ENCODE measurements at places on chromosomes 11 and 22.
A peak's percentile ranks its signal among the peaks of the same experiment; 100 is the strongest.

- no peak for DNase-seq
Observed at GRCh38 chr11:42243385-42243784, 783.9 kb upstream of the LRRC4C start.

DNA sequence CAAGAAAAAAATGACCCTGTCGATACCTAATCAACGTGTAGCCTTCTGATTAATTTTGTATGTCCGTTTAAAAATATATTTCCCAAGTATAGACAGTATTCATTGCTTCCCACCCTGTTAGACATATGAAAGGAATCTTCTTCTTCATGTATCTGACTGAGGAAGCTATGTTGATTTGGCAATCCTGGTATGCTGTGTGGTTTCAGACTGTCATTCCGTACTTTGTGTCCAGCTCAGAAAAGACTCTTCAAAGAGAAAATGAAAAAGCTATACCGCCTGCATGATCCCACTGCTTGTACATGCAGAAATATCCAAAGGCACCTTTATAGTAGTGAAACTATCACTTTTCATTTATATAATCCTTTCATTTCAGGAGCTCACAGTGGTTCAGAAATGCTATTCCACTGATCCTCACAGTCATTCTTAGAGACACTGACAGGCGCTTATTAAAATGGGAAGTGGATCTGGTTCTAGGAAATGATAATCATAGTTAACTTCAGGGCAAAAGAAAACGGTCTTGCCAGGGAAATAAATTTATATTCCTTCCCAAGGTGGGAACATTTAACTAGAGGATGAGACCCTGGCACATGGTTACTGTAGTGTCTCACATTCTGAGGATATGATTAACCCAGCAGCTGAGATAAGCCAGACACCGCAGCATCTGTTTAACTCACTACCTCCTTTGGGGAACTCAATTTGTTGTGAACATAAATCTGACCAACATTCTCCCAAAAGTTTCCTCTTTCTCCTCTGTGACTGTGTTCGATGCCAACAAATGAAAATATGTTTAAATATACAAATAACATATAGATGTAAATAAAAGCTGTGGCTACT, 599.2 kb upstream of the LUZP2 start:
- DNase-seq: no peak

- DNase-seq: no peak
Observed at GRCh38 chr11:69890476-69890875, 71.3 kb upstream of the FGF3 start.

GRCh38 chr11:78995171-78995570, 420.5 kb upstream of the NARS2 start:
- DNase-seq: no peak

GRCh38 chr11:129842138-129842537, 26.5 kb downstream of the TMEM45B start:
- no peak for DNase-seq

GRCh38 chr11:12087075-12088004, 23.1 kb upstream of the MICAL2 start:
- peak; percentile 17 for DNase-seq

DNA sequence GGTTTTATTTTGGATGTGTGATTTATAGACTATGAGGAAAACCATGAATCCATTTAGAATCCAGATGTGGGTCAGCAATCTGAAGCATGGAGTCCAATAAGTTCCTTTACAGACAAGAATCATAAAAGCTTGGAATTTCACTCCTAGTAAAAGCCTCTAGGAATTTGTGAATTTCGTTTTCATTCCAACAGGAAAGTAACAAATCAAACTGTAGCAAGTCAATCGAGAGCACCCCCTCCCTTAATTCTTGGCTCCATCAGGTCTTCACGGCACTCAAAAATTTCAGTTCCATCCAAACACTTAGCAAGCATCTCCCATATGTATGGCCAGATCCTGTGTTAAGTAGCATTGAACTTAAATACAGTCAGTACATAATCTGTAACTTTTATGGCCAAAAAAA, 143.6 kb upstream of the POU2AF2 start:
- no peak for DNase-seq

DNA sequence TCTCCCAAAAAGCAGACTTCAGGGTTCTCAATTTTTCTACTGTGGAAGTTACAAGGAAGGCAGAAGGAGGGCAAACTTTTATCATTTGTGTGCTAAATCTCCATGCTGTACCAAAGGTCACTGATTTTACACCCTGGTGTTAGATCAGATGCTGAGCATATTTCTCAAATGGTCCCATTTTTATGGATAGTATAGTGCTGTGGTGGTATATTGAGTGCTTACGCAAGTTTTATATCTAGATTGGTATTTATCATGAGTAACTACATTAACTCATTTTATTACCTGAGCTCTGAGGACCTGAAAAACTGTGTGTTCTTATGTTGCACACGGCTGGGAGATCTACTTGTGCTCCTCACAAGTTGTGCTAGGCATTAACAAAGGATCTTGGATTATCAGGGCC, 75.1 kb downstream of the PRR5L start:
- DNase-seq: no peak

GRCh38 chr11:104462341-104462740, 298.4 kb upstream of the PDGFD start:
- no peak for DNase-seq

GRCh38 chr11:46342239-46342638, 5.0 kb upstream of the DGKZ start:
- no peak for DNase-seq

GRCh38 chr22:33913188-33913587, 7.1 kb downstream of the LARGE1 start:
- no peak for DNase-seq

DNA sequence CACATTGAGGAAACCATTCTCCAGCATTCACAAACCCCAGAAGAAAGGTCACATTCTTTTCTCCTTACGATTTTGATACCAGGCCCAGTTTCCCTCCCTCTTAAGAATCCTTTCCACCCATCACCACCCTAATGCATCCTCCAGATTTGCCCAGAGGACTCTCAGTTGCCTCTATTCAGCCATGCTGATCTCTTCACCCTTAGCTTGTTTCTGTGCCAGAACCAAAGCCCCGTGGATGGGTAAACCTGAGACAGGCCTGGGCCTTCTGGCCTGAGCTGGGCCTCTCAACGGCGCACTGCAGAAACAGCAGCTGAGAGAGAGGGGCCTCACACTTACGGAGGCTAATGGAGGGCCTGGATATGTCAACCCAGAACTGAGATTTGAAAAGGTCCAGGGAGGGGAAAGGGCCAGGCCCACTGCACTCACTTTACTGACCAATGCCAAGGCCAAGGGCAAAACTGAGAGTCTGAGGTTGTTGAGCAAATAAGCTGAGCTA, 32.2 kb upstream of the OAF start:
- no peak for DNase-seq

DNA sequence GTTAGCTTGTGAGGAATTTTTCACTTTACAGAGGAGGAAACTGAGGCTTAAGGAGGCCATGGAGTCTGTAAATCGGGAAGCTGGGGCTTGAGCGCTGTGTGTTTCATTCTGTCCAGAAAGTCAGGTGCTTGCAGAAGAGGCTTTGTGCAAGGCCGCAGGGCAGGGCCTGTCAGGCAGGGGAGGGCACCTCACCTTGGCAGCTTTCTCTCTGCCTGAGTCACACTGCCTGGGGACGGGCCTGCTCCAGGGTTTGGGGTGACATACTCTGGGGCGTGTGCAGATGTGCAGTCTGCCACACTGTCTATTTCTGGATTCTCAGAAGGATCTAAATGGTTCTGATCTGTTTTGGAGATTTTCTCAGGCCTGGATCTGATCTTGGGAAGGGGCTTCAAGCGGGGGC, 8.4 kb downstream of the INCENP start:
- no peak for DNase-seq

DNA sequence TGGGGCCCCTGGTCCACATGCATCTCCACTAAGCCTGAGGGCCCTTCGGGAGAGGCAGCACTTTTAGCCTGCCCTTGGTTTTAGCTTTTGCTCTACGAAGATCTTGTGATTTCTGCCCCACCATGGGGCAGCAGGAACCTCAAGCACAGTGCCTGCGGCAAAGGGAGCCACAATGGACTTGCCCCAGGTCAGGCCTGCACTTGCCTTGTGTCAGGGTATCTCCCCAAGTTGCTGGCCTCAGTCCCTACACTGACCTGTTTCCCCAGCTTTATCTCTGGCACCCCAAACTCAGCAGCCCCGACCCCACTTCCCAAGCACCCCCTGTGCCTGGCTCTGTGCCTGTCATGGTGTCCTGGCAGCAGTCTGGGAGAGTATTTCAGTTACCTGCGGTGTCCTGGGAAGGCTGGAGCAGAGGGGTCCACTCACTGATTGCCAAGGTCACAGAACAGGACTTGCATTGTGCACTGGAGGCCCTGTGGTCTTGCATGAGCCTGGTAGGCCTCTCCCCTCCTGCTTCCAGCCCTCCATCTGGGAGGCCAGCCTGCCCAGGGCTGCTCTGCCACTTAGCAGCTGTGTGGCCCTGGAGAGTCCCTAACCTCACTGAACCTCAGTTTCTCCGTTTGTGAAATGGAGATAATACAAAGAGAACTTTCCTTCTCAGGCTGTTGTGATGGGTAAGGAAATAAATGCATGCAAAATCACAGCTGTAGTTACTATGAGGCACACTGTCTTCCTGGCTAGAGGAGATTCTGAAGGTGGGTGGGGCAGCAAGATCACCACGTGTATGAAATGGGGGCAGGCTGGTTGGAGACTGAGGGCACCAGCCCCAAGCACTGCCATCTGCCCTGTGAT, 3.6 kb upstream of the AIFM3 start:
- DNase-seq: no peak

GRCh38 chr11:47186076-47186699, at the start of gene PACSIN3:
Gene PACSIN3, minus strand, starts transcription at chr11:47186434. Its CDS starts 3,707 bp downstream, at chr11:47182727.
- DNase-seq: peak; percentile 19

GRCh38 chr11:12275818-12276217, 101.6 kb upstream of the PARVA start:
- no peak for DNase-seq

- DNase-seq: no peak
Observed at GRCh38 chr11:18715476-18715875, 10.5 kb downstream of the IGSF22 start.

GRCh38 chr11:107623183-107623582, 32.2 kb downstream of the ELMOD1 start:
- DNase-seq: no peak

- DNase-seq: no peak
Observed at GRCh38 chr11:35792148-35792845, 129.7 kb downstream of the TRIM44 start.

GRCh38 chr11:64665411-64665821, 57.6 kb downstream of the NRXN2 start:
- DNase-seq: no peak

GRCh38 chr11:113415343-113415742, 27.8 kb downstream of the ANKK1 start:
- DNase-seq: no peak

- no peak for DNase-seq
Observed at GRCh38 chr11:47276923-47277322, 7.0 kb downstream of the MADD start.

Data from effector CD4-positive, alpha-beta T cell (primary cell).